Fibroblast of lung (primary cell): ENCODE measurements at places on chromosomes 2 and 18. TPM values are rescaled to one million over a fixed set of nuclear protein-coding genes. Genes with fewer than 3 reads are reported as not detected.
A peak's percentile ranks its signal among the peaks of the same experiment; 100 is the strongest.

GRCh38 chr2:190277234-190278112 is 42.2 kb downstream of the HIBCH start:
- H3K27ac ChIP-seq: no peak overlapping the region
- H3K4me1 ChIP-seq: no peaks in the 10 kb centered on the region
- H3K4me3 ChIP-seq: no peak overlapping the region

- no peak overlapping the region for H3K4me3 ChIP-seq
- peaks cover 2% of the 10 kb centered on the region for H3K27me3 ChIP-seq
- DNase-seq: no peak
- no peak overlapping the region for H3K27ac ChIP-seq
- no peaks in the 10 kb centered on the region for H3K36me3 ChIP-seq
- no peaks in the 10 kb centered on the region for H3K4me1 ChIP-seq
Observed at GRCh38 chr2:121189011-121189410, 96.0 kb downstream of the TFCP2L1 start.

- no peak overlapping the region for H3K4me3 ChIP-seq
- no peaks in the 10 kb centered on the region for H3K36me3 ChIP-seq
- no peak overlapping the region for H3K27ac ChIP-seq
- H3K27me3 ChIP-seq: no peaks in the 10 kb centered on the region
- no peak for DNase-seq
Observed at GRCh38 chr18:64444819-64445218, 295.9 kb upstream of the LINC00305 start.

DNA sequence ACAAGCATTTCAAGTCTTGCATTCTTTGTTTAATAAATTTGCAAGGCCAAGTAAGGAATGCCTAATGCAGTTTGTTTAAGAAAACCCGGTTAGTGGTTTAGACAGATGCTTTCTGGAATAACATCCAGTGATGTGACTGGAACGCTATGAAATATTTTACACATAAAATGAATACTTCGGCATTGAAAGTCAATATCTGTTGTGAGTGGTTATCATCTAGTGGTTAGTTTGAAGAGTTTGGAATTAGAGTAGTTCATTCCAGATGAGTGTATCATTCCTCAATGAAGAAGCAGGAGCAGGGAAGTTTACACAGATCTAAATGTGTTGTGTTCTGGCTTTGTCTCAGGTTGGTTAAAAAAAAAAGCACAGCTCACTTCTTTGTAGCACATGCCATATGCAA is 608.0 kb upstream of the PIK3C3 start:
- H3K27ac ChIP-seq: no peak overlapping the region
- peak; percentile 97 for DNase-seq
- no peaks in the 10 kb centered on the region for H3K36me3 ChIP-seq
- no peaks in the 10 kb centered on the region for H3K27me3 ChIP-seq
- H3K4me1 ChIP-seq: no peaks in the 10 kb centered on the region

DNA sequence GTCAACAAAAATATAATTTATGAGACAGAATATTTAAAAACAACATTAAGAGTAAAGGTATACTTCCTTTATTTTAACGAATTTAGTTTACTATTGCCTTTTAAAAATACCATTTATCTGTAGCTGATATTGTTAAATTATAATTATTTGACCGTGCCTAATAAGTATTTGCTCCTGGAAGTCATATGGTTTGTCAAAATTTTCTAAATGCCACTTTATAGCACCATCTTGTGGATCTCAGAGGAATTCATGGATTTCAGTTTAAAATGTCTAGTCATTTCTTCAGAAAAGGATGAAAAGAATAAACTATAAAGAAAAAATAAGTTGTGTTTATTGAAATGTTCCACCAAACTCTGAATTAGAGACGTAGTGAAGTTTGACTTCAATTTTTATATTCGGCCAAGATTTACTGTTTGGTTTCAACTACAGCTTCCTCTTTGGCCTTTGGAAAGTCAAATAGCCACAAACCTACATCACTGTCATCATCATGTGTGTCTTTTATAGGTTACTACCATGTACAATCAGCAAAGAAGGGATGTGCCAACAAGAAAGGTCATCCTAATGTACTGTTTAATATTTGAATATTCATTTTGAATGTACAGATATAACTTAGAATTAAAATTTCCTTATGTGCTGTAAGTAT is 10.3 kb upstream of the FTCDNL1 start:
- no peaks in the 10 kb centered on the region for H3K27me3 ChIP-seq
- no peak overlapping the region for H3K27ac ChIP-seq
- DNase-seq: peak; percentile 63
- no peaks in the 10 kb centered on the region for H3K4me1 ChIP-seq
- H3K4me3 ChIP-seq: no peak overlapping the region
- H3K36me3 ChIP-seq: no peaks in the 10 kb centered on the region

GRCh38 chr2:136012315-136012714 is 26.9 kb upstream of the DARS1 start:
- no peaks in the 10 kb centered on the region for H3K36me3 ChIP-seq
- DNase-seq: no peak
- no peaks in the 10 kb centered on the region for H3K27me3 ChIP-seq
- peaks cover 2% of the 10 kb centered on the region for H3K4me1 ChIP-seq

DNA sequence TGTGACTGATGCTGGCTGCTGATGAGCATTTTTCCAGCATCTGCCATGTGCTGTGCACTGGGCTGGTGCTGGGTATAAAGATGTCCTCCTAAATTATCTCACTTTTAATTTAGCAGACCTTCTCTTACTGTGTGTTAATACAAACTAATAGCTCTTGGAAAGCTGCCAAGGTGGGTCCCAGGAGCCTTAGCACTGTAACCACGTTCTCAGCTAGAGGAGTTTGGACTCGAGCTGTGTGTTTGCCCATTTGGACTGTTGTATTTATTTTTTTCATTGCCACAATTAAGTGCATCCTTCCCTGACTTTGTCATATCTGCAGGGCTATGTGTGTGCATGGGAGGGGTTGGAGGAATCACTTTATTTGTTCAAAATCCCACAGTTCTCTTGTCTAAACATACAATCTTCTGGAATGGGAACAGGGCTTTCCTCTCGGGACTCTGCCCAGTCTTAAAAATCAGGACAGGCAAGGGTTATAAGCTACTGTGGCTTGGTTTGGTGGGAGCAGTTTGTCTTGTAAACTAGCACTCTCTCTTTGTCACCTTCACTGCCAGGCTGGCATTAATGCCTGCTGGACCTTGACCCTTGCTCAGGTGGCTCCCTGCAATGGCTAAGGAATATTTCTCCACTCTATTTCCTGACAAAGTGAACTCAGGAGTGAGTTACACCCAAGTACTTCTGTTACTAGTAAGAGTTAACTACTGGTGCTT is 129.7 kb upstream of the MGAT5 start:
- peaks cover 7% of the 10 kb centered on the region for H3K4me1 ChIP-seq
- H3K27me3 ChIP-seq: no peaks in the 10 kb centered on the region
- peak; percentile 28 for DNase-seq
- peaks cover 2% of the 10 kb centered on the region for H3K36me3 ChIP-seq
- no peak overlapping the region for H3K4me3 ChIP-seq
- H3K27ac ChIP-seq: no peak overlapping the region

The UGT1A3 gene
- not detected in 2 replicates for total RNA-seq

The ZNF397 gene
- total RNA-seq: 19.5 and 23.8 TPM in 2 replicates

GRCh38 chr2:112869258-112869842 is 32.8 kb upstream of the IL1B start:
- no peak overlapping the region for H3K4me3 ChIP-seq
- no peaks in the 10 kb centered on the region for H3K27me3 ChIP-seq
- no peak overlapping the region for H3K27ac ChIP-seq
